ENCODE measurements at places on chromosomes 5 and 9. TPM values are rescaled to one million over a fixed set of nuclear protein-coding genes. Genes with fewer than 3 reads are reported as not detected.

Gene SPATA31D3
- total RNA-seq = not detected

- DNase-seq = no peak
Observed at GRCh38 chr5:159469496-159470372, 139.4 kb upstream of the IL12B start.

DNA sequence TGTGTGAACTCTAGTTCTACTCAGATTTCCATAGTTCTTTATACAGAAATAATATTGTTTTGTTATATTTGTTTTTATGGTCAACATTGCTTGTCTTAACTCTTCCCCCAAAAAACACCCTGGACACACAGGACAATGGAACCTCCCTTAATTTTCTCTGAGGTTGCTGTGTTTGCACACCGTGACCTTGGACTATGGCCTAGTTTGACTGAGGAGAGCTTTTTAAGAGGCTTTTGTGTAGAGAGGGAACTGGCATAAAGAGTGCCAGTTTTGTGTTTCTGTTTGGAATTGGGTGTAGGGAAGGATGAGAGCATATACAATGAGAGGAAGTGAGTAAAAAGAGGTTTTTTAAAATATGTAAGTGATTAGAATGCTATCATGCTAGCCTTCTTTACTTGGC is 101.1 kb upstream of the MEF2C start:
- DNase-seq = no peak

GRCh38 chr9:94270009-94270408 is 10.9 kb downstream of the ZNF169 start:
- no peak for DNase-seq

DNA sequence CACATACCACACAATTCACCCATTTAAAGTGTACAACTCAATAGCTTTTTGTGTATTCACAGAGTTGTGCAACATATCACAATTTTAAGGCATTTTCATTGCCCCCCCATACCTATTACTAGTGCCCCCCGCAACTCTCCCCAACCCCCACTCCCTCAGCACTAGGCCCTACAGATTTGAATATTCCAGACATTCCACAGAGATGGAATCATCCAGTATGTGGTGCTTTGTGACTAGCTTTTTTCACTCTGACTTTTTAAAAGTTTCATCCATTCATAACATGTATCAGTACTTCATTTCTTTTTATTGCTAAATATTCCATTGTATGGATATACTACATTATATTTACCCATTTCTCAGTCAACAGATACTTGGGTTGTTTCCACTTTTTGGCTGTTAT is 102.9 kb upstream of the LRRTM2 start:
- no peak for DNase-seq

Measured in Caco-2 (cell line).